ENCODE measurements at places on chromosomes 4 and X.

DNA sequence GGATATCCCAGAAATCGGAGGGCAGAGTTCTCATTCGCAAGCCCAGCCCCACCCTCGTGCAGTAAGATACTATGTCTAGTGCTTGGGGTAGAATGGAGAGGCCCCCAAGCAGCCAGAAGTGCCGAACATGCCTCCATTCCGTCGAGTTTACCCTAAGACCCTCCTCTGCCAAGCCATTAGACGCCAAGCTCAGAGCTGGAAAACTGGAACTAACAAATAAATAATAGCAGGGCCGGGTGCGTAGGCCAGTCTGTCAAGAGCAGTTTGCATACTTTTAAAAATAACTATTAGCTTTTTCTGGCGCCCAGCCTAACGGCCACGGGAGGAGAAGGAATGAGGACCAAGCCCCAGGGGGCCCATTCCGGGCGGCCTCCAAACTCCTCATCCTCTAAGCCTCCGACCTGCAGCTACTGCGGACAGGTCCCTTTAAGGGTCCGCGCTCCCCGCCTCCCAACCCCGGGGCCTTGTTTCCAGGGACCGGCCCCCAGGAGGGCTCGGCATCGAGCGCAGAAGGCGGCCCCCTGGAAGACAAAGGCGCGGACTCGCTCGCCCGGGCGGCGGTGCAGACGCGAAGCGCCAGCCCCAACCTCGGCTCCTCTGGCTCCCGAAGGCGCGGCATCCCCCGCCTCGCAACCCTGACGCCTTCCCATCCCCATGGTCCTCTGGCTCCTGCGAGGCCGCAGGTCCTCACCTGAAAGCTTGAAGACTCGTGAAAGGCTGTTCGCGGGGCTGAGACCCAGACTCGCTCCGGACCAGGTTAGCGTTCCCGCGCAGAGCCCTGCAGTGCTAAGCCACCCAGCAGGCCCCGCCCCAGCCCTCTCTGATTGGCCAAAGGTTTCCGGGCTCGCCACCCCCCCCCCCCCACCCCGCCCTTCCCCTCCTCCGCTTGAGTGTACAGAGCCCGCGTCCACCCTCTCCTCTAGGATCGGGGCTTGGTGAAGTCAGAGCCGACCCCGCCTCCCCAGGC is at the start of gene TMSB15A:
Gene TMSB15A (minus strand): TSS at position 765 of the 967 bp plus-strand sequence.
- DNase-seq = peak; percentile 84

DNA sequence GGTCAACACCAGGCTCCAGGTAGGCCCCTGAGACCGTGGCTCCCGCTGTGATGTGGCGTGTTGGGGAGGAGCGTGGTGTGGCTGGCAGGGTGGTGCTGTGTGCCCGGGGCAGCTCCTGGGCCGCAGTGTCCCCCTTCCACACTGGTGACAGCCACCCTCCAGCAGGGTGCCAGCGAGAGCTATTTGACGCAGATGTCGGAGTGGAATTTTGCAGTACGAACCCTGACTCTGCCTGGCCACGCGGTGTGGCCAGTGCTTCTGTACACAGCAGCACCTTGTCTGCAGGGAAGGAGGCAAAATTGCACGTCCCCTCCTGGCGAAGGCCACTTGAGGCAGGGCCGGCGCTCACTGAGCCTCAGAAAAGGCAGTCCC is 53.2 kb downstream of the CPZ start:
- peak; percentile 12 for DNase-seq

- DNase-seq = peak; percentile 46
Observed at GRCh38 chrX:70168238-70169188, 8.8 kb upstream of the DGAT2L6 start.

- DNase-seq = no peak
Observed at GRCh38 chr4:128840711-128841318, 31.3 kb downstream of the JADE1 start.

- no peak for DNase-seq
Observed at GRCh38 chr4:5712517-5712916, 1.5 kb downstream of the EVC start.

- DNase-seq = no peak
Observed at GRCh38 chr4:99339172-99339571, 13.4 kb downstream of the ADH1C start.
